NCI-H345 (cell line): ENCODE measurements at places on chromosomes 12 and 14.

DNA sequence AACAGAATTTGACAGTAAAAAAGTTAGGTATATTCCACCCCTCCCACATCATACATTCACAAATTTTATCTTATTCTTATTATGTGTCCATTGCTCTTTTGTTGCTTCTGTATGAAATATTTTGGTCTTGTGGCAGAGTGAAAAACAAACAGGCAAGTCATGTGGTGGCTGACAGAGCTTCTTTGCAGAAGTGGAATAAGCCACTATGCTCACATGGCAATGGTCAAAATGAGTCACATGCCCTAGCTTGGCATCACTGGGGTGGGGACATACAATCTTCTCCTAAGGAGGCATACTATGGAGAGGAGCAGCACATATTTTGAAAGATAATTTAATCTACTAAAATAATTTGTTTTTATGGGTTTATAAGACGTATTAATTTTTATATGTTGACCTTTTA is 27.7 kb upstream of the CMA1 start:
- DNase-seq = no peak

- DNase-seq = no peak
Measured at GRCh38 chr12:109513051-109513450, 35.6 kb downstream of the UBE3B start.

DNA sequence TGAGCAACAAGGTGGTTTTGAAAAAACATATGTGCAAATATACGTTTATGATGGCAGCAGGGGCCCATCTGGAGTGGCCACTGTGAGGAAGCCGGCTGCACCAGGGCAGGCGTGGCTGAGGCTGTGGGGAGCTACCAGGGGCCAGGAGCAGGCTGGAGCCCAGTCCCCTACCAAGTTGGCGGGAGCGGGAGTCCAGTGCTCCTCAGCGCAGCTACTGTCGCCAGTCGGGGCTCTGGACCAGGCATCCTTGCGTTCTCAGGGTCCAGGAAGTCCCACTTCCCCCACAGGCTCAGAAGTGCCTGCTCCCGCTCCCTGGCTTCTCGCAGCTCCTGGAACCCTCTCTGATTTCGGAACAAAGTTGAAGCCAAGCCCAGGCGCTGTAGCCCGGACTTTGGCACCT is 1377.5 kb upstream of the FLRT2 start:
- DNase-seq = no peak

DNA sequence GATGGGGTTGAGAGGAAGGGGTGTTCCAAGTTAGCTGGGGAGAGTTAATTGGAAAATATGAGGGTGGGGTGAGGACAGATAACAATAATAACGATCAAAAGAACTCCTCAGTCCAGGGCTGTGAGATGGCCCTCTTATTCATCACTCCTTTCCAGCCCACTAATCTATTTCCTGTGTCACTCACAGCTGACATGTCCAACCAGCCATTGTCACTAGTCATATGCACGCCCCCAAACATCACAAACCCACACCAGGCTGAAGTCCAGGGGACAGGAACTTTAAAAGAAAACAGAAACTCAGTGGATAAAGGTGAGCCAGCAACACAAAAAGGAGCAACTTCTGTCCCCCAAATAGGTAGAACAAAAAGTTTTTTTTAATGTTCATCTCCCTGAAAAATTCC is 911 bp downstream of the CALCOCO1 start:
- DNase-seq = no peak

DNA sequence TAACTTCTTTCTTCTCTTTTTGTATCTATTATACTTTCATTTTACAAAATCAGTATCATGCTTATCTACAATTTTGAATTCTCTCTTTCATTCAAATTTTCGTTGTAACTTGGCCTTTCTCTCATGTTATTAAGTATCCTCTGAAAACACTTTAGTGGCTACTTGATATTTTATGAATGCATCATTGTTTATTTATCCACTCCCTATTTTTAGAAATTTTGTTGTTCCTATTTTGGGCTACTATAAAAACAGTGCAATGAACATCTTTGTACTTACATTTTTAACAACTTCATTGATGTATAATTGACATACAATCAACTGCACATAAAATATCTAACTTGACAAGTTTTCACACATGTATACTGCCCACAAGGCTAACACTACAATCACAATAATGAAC is 44.0 kb upstream of the AMIGO2 start:
- DNase-seq = no peak

DNA sequence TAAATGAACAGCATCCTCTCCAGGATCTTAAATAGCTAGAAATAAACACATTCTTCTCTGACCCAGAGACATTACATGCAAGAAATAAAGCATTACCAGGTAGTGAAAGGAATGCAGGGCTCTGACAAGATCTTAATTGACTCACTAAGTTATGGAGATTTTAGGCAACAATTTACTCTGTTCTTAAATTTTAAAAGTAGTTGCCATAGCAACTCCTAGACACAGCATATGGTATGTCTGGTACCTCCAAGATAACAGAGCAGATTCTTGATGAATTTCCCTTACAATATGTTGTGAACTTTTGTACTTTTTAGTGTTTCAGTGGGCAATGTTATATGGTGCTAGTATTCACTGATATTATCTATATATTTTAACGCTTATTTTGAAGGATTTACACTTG is 76.7 kb upstream of the G2E3 start:
- DNase-seq = no peak
